Glutamatergic neuron (in vitro differentiated cells): ENCODE measurements at places on chromosomes 1 and 21. TPM values are rescaled to one million over a fixed set of nuclear protein-coding genes. Genes with fewer than 3 reads are reported as not detected.

Gene GBP6
- not detected for total RNA-seq

Gene KIF2C
- 8.6 TPM for total RNA-seq

Gene OR2AK2
- 0.49 TPM for total RNA-seq

Gene EPHA2
- total RNA-seq = 0.29 TPM

Gene TACSTD2
- not detected for total RNA-seq
